ENCODE measurements at places on chromosomes 5 and 9.

GRCh38 chr9:77163884-77164283, 13.4 kb upstream of the VPS13A start:
- no peak for DNase-seq

GRCh38 chr5:56282216-56282615, 49.1 kb upstream of the ANKRD55 start:
- DNase-seq, result no peak

GRCh38 chr9:92794426-92794825, 29.8 kb upstream of the BICD2 start:
- DNase-seq, result no peak

DNA sequence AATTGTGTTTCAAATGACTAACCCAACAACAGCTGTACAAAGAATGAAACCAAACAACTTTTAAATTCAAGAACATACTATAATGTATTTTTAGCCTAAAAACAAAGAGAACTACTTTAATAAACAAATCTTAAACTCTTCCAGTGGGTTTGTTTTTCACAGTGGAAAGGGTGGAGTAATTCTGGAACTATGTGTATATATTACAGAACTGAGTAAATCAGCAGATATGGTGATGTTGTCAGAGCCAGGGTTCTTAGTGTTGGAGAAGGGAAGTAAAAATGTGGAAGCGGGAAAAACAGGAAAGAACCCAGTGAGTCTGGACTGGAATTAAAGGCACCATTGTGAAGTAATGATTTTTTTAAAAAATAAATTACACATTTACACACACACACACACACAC, 144.9 kb downstream of the CDK5RAP2 start:
- DNase-seq, result no peak

DNA sequence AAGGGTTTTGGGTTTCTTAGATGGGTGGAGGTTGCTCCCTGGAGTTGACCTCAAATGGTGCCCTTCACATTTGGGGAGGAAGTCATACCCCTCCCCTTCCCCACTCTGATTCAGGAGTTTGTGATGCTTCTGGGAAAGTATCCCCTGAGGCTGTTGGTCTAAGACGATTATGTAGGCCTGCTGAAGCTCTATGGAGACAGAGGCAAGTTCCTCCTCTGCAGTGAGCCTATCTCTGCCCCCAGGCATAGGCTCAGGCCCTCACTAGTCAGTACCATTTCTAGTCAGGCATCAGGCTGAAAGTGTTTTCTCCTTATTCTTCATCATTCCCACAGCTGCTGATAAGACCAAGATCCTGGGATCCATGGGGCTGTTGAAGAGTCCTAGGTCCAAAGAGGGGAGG, 271.6 kb upstream of the NUDT12 start:
- DNase-seq, result no peak

GRCh38 chr5:67287510-67288268, 91.1 kb upstream of the CD180 start:
- no peak for DNase-seq

DNA sequence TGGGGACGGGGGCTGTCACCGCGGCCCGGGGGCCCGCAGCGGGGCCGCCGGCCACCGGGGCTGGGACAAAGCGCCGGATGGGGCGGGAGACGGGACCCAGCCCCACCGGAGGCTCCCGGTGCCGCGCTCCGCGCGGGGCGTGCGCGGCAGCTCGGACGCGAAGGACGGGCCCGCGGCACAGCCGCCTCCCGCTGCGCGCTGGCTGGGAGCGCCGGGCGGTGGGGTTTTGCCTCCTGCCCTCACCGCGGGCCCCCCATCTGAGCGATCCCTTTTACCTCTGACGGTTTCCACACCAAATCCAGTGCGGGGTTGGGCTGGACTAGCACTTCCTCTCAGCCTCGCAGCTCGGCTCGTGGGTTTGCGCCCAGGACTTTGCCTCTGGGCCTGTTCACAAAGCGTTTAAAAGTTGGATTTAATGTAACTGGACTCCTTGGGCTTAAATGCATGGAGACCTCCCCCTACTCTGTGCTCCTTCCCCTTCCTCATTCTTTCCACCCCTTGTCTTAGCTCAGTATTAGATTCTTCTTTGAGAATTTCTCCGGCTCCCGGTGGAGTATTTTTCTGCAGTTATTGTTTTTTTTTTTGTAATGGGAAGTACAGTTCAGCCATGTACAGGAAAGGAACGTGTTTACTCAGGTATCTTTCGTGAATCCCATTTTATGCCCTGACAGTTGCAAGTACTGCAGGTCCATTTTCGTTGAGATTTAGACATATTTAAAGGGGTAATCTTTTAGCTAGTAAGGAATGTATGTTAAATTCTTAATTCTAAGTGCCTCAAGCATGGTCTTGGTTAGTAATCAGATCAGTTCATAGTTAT, 691 bp downstream of the FCHO2 start:
- peak; percentile 64 for DNase-seq

GRCh38 chr5:89128906-89129625, 246.1 kb upstream of the MEF2C start:
- DNase-seq, result no peak

- DNase-seq, result no peak
Observed at GRCh38 chr9:17487467-17487866, 91.4 kb upstream of the SH3GL2 start.

DNA sequence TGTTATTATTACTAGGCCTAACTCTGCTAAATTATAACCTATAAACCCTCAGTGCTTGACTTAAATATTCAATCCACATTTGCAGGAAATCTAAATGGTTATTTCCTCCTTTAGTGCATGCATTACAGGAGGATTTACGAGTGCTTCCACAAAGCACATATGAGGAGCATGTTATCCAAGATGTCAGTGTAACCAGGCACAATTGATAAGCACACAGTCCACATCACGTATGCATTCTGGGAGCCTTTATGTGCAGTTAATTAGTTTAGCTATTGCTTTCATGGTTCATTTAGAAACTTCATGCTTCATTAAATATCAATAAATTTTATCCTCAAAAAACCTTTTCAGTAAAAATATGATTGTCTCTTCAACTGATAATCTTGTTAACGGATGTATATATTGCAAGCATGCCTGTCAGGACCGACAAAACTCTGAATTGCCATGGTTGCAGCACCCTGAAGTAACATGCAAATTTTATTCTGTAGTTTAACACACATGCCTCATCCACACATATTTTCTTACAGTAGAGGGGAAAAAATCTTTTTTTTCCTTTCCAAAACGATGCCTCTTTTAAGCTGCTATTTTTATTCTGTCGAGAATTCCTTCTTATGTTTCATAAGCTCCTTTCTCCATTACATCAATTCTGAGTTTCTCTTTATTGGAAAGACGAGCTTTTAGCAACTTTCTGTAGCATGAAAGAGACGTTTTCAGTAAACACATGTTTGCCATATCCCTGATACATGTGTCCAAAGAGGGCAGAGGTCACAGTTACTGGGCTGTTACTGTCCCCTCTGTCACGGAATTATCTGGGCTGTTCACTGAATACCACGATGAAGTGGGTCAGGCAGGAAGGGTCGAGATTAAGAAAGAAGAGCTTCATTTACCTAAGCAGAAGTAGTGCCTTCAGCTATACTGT, 142.0 kb downstream of the GLIS3 start:
- no peak for DNase-seq

DNA sequence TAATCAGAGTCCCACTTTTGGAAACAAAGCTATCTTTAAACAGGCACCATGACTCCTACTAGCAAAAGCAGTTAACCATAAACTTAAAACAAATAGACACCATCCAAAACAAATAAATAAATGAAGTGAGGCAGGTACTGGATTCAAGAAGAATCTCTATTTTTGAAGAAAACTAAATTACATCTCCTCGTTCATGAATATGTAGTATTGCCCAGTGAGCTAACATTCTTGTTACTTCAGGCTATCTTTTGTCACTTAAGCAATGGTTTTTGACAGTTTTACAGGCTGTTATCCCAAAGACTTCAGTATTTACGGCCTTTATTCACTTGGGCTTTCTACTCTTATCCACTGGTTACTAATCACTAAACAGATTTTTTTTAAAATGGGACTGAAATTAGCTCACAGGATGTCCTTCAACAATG, 242.5 kb downstream of the MLLT3 start:
- DNase-seq, result no peak

DNA sequence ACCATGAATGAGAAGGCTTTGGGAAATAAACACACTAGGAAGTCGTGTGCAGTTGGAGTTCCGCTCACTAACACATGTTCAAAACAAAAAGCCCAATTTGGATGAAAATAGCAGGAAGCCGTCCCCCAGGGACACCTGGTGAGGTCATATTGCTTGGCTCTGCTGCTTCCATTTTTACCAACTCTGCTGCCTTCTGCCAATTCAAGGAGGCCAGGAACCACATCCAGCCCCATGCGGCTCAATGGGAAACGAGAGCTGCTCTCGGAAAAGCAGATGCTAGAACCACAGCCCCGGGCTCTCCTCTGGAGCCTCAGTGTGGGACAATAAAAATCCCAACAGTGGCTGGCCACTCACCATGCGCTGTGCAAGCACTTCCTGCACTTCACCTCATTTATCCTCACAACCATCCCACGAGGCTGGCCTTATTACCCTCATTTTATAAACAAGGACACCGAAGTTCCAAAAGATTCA, 13.4 kb downstream of the ADAM19 start:
- DNase-seq, result no peak

DNA sequence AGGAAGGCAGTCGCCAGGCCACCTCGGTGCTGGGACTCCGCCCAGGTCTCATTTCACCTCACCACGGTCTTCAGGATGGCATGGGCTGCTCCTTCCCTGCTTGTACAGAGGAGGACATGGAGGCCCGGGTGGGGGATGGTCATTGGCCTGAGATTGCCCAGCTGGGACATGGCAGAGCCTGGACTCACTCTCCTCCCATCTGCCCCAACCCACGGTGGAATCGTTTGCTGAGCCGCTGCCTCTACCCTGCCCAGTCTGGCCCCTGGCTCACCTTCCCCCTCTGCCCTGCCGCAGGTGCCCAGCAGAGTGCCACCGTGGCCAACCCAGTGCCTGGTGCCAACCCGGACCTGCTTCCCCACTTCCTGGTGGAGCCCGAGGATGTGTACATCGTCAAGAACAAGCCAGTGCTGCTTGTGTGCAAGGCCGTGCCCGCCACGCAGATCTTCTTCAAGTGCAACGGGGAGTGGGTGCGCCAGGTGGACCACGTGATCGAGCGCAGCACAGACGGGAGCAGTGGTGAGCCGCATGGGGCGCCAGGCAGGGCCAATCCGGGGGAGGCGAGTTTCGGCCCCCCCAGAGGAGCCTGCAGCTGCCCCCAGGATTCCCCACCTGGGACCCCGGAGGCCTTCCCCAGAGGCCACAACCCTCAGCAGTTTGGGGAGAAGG, 36.7 kb downstream of the HK3 start:
- DNase-seq, result no peak

DNA sequence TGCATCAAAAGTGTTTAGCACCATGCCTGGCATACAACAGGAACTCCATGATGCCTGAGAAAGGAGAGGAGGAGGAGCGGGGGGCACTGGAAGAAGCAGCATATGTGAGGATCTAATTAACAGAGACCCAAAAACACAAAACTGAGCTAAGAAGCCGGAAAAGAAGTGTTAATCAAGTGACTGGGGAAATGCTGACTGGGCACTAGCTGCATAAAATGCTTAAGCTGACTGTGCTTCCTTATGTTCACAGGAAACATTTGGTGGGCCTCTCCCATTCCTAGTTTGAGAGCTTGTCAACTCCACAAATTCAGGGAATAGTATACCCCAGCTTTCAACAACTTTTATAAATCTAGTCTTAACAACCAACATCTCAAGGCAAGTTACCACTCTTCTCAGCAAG, 26.6 kb downstream of the DEPDC1B start:
- DNase-seq, result peak; percentile 14

GRCh38 chr5:122668552-122668951, 106.3 kb upstream of the SNX2 start:
- DNase-seq, result no peak

GRCh38 chr9:84772511-84772910, 103.0 kb downstream of the NTRK2 start:
- no peak for DNase-seq

DNA sequence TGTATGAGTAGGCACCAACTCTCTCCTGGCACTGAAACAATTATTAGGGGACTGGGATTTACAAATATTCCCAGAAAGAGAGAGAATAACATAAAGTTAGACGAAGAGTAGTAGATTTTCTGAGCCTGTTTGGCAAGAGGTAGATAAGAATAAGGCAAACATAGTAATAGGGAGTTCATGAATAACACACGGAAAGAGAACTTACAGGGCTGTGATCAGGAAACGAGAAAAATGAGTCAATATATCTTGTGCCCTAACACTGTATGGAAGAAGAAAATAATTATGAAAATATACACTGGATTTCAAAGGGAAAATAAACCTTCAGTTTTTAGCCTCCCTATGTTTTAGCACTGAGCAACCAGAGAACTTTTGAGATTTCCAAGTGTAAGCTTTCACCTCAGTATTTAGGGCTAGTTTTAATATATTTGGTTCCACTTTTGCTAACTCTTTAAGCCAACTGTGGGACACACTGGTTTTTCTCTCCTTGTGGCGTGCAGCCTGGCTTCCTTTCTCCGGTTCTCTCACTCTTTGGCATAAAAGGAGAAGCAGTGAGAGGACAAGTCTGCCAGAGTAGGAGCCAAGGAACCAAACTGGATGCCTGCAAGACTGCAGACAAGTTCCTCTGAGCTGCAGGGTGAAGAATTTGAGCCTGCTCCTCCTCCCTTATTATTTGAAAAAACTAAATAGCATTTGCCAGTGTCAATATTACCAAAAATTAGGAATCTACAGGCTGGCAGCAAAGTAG, 6.6 kb upstream of the KCNN2 start:
- no peak for DNase-seq

GRCh38 chr5:170300361-170301013, 2.9 kb upstream of the LCP2 start:
- no peak for DNase-seq

DNA sequence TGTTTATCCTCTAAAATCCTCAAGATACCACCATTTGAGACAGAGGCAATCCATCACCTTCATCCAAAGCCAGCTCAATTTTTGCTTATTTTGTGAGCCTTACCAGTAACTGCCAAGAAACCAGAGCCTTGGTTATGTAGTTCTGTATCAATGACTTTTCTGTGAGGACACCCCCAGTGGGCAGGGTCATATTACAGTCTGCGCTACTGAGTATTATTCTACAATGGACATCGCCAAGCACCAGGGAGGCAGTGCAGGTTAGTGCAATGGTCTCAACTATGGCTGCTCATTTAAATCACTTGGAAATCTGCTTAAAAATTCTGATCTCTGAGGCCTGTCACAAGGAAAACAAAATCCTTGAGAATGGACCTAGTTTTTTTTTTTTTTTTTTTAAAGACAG, 90.5 kb upstream of the NIPAL4 start:
- no peak for DNase-seq

GRCh38 chr9:97386265-97386633, 25.6 kb upstream of the TDRD7 start:
- DNase-seq, result peak; percentile 54

GRCh38 chr5:56475689-56476486, 242.8 kb upstream of the ANKRD55 start:
- DNase-seq, result no peak

GRCh38 chr5:149262315-149262714, 9.3 kb upstream of the AFAP1L1 start:
- DNase-seq, result no peak

- no peak for DNase-seq
Observed at GRCh38 chr9:24460781-24461180, 84.9 kb downstream of the IZUMO3 start.

GRCh38 chr5:107228226-107228625, 442.5 kb downstream of the EFNA5 start:
- DNase-seq, result no peak
